ENCODE measurements at places on chromosomes 16 and 17.

DNA sequence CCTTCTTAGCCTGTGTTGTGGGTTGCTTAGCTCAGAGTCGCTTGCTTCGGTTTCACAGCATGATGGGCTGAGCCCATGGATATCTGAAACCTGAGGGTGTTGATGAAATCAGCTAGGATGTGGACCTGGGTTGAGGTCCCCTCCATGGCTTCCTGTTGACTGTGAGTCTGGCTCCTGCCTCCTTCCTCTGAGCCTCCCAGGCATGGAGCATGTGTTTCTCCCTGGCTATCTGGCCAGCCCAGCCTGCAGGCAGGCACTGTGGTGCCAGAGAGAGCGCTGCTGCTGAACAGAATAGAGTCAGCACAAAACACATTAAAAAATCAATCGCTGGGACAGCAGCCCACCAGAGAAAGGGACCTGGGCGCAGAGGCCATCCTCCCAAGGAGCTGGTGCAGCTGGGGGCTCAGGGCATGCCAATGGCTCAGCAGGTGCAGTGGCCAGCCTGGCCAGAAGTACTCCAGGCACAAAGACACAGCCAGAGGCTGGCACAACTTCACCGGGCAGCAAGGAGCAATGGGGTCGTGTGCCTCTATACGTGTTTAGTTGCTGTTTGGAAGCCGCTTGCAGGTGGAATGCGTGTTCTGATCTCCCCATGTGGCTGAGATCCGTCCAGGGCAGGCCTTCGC lies 28.3 kb upstream of the GPRC5C start:
- no peak for DNase-seq

GRCh38 chr17:62085511-62086408 lies 20.7 kb upstream of the MED13 start:
- DNase-seq = no peak

GRCh38 chr17:33291248-33292200 lies 1.6 kb downstream of the ASIC2 start:
- DNase-seq = peak; percentile 40

DNA sequence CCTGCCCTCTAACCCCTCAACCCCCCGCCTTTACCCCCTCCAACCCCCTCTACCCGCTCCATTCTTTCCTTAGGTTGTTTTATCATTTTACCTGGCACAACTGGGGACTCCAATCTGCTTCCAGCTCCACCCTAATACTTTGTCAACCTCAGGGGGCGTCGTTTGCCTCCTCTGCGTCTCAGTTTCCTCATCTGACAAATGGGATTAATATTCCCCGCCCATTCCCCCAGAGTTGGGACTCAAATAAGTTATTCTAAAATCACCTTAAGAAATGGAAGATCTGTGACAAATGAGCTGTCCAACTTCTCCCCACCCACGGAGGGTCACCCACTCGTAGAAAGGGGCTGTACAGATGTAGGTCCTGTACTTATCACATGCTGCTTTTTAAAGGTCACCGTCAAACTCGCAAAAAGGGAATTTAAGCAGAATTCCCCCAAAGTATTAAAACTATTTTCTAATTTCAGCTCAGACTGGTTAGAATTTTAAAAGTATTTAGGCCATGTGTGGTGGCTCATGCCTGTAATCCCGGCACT lies 40.6 kb upstream of the CPNE2 start:
- DNase-seq = no peak

DNA sequence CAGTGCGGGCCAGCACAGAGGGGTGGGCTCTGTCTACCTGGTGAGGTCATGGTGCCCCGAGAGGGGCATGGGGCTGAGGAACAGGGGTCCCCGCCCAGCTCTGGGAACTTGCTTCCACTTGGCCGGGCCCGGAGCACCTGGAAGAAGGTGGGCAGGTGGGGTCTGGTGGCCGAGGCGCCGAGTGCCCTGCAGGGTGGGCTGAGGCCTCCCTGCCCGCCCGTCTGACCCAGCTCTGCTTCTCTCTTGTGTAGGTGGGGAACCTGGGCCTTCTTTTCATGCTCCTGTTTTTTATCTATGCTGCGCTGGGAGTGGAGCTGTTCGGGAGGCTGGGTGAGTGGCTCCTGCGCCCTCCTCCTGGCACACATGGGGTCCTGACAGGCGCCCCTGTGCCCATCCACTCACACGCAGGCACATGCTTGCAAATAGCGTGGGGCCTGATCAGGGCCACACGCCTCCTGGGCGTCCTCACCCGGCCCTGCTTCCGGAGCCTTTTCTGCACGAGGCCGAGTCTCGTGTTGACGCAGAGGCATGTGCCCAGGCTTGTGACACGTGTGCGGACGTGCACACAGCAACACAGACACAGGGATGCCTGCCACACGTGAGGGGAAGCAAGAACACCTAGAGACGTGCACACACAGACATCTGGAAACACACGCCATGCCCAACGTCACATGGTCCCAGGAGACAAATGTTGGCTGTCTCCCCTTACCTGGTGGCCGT lies 8.2 kb downstream of the TPSG1 start:
- DNase-seq = no peak

DNA sequence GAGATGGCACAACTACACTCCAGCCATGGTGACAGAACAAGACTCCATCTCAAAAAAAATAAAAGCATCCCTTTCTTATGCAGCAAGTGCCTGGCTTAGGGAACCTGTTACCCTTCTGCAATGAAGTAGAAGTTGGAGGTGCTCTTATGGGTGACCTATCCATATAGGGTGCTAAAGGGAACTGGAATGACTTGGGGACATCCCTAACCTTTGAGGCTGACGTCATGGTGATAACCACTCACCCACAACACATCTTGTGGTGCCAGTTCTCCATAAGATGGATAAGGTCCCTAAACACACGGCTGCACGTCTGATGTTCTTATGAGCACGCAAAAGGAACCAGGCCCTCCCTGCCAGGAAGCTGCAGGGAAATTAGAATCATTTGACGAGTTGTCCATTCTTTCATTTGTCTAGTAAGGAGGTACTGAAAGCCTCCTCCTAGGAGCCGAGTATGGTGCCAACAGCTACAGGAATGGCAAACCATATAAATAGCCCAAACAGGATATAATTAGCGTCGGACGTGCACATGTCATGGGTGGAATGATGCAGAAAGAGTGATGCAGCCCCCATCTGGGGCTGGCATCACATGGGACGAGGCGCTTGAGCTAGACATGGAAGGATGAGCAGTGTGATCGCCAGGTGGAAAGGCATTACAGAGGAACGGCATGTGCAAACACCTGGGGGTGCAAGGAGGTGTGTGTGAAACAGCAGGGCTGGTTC lies 52.5 kb downstream of the ARHGAP27 start:
- DNase-seq = no peak

- peak; percentile 80 for DNase-seq
Measured at GRCh38 chr16:66696669-66697630, at the start of gene CMTM4. TSS of gene CMTM4 (minus strand) at chr16:66696743. CDS start at chr16:66696525, 218 bp downstream.

DNA sequence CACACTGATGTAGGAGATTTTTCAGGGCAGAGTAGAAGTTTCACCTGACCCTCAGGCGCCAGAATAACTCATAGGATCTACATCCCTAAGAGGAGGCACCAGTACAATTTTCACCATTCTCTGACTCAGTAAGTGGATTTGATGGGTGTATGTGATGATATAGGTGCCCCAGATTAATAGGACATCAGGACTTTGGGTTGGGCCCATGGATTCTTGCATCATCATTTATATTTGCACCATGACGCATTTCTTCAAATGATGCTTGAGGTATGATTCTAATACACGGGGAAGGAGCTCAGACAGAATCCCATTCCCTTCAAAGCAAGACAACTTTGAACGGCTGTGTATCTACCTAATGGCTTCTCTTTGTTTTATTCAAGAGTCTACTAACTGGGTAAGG lies 173.2 kb downstream of the TMEM114 start:
- no peak for DNase-seq

DNA sequence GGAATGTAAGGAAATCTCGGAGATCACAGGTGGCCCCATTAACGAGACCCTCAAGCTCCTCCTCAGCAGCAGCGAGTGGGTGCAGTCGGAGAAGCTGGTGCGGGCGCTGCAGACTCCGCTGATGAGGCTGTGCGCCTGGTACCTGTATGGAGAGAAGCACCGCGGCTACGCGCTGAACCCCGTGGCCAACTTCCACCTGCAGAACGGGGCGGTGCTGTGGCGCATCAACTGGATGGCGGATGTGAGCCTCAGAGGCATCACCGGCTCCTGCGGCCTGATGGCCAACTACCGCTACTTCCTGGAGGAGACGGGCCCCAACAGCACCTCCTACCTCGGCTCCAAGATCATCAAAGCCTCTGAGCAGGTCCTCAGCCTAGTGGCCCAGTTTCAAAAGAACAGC lies 16.2 kb downstream of the MLYCD start:
- no peak for DNase-seq

DNA sequence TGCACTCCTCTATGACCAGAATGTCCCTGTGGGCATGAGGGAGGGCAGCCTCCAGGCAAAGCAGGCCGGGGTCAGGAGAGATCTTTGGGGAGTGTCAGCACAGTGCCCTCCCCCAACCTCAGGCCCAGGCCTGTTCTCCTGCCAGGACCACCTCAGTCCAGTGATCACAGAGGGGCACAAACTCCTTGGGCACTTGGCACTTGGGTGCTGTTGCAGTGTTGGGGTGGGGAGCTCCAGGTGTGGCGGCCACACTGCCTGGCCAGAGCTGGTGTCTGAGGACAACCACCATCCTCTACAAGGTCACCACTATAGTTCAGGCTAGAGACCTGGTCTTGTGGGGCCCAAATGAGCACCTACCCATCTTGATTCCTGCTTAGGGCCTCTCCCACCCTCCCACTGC lies 37.2 kb downstream of the SMPD3 start:
- no peak for DNase-seq

DNA sequence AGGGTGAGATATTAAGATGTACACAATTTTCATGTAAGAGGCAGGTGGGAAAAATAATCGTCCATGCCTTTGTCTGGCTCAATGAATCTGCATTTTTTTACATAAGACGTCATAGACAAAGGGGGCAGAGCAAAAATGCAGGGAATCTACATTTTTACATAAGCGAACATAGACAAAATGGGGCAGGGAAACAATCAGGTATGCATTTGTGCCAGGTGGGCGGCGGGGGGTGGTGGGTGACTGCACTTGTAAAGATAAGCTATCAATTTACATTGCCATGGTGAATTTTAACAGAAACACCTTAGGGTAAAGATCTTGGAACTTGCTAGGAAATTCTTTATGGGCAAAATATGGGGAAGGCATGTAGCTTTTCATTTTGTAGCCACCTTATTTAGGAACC lies 96.3 kb upstream of the CES5A start:
- DNase-seq = no peak

- DNase-seq = no peak
Measured at GRCh38 chr16:29809031-29809747, 2.8 kb upstream of the PRRT2 start.

DNA sequence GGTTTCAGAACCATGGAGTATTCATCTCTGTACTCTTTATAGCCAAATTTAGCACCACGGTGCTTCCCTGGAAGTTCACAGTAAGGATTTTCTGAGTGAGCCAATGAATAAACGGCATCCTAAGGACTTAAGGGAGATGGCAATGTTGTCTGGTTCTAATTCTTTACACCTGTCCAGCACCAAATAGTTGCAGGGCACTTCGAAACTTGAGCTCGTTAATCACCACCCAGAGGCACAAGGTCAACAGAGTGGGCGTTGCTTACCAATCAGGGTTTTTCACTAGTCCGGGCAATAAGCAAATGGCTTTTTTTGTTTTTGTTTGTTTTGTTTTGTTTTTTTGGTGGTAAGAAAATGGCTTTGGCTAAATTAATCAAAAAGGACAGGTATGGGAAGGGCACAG lies 28.2 kb upstream of the TMEM220 start:
- DNase-seq = no peak

GRCh38 chr17:49132317-49132698 lies 261 bp upstream of the B4GALNT2 start:
- DNase-seq = no peak

GRCh38 chr17:17386094-17386800 lies 83.1 kb downstream of the NT5M start:
- DNase-seq = no peak

DNA sequence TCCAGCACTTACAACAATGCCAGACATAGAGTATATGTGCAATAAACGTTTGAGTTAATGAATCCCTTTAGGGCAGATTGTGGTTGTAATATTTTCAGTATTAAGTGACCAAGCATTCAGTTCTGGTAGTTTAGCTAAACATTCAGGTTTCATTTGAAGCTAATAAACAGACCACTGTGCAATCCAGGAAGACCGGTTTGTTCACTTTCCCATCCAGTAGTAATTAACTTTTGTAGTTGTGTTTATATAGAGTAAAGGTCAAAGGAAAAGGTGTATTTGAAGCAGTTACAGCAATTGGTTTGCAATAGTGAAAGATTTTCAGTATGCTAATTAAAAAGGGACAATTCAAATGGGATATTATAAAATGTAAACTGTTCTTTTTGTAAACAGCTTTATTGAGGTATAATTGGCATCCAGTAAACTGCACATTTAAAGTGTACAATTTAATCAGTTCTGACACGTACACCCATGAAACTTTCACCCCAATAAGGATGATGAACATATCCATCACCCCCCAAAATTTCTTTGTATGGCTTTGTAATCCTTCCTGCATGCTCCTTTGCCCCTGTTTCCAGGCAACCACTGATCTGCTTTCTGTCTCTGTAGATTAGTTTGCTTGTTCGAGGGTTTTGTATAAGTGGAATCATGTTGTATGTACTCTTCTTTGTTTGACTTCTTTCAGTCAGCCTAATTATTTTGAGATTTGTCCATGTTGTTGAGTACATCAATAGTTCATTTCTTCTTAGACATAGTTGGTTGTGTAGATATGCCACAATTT lies 26.3 kb downstream of the MRTFB start:
- peak; percentile 42 for DNase-seq

DNA sequence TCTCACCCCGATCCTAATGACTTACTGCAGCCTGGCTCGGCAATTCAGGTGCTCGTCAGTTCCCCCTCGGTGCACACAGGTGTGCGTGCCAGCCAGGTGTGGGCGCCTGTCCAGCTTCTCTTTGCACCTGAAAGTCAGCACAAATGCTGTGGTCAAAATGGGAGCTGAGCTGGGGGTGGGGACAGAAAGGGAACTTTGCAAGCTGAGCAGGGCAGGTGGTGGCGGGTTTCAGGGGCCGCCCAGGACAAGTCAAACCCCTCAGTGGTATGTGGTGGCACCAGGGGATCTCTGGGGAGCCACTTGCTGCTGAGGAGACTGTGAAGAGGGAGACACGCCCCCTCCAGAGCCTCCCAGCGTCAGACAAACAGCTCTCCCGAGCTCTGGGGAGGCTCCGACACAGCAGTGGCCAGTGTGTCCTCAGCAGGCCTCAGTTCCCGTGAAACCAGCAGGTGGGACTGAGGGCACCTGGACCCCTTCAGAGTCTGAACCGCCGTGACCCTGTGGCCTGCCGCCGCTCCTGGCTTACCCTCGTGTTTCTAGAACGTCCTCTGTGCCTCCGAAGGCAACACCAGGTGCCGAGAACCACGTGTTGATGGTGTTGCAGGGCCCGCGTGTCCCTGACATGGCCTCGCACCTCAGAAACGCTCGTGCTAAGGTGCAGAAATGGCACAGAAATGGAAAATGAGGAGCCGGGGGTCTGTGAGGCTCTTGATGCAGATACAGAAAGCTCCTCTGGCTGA lies 233.5 kb upstream of the TNRC6C start:
- no peak for DNase-seq

All from left renal cortex interstitium (tissue), 4 donors.